ENCODE measurements at places on chromosomes 5 and 9. TPM values are rescaled to one million over a fixed set of nuclear protein-coding genes. Genes with fewer than 3 reads are reported as not detected.

- H3K27ac ChIP-seq: no peak overlapping the region
- H3K4me3 ChIP-seq: no peak overlapping the region
- H3K36me3 ChIP-seq: no peaks in the 10 kb centered on the region
- H3K27me3 ChIP-seq: no peaks in the 10 kb centered on the region
- no peaks in the 10 kb centered on the region for H3K4me1 ChIP-seq
- DNase-seq: no peak
These were observed 8.8 kb upstream of the N4BP3 start for GRCh38 chr5:178104492-178104891.

GRCh38 chr5:82327941-82328340 lies 49.8 kb upstream of the RPS23 start:
- no peaks in the 10 kb centered on the region for H3K4me1 ChIP-seq
- H3K36me3 ChIP-seq: no peaks in the 10 kb centered on the region
- H3K4me3 ChIP-seq: no peak overlapping the region

DNA sequence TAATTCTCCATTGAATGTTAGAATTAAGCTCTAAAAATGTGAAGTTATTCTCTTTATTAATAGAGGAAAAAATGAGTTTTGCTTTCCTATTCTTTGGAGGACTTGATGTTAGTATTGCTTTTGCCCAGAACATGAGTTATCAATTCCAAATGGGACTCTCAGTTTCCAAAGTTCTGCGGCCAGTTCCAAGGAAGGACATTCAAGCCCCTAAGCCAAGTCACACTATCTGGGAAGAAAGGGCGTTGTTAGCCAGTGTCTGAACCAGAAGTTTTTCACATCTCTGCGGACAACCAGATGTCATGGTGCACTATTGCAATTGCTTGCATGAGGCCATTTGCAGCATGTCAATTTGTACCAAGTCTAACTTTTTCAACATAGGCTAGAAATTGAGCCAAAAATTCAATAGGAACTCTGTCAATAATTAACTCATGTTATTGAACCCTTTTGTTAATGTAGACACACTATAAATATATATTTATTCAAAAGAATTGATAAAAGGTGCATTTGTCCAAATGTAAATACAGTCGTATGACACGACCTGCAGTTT lies 183.3 kb upstream of the PIK3R1 start:
- H3K4me1 ChIP-seq: peaks cover 19% of the 10 kb centered on the region
- no peak for DNase-seq
- H3K4me3 ChIP-seq: no peak overlapping the region
- H3K27me3 ChIP-seq: no peaks in the 10 kb centered on the region
- no peak overlapping the region for H3K27ac ChIP-seq

GRCh38 chr5:9170026-9170425 lies 375.8 kb downstream of the SEMA5A start:
- no peaks in the 10 kb centered on the region for H3K4me1 ChIP-seq
- no peaks in the 10 kb centered on the region for H3K27me3 ChIP-seq
- DNase-seq: no peak
- no peaks in the 10 kb centered on the region for H3K36me3 ChIP-seq
- H3K27ac ChIP-seq: no peak overlapping the region
- no peak overlapping the region for H3K4me3 ChIP-seq

- H3K36me3 ChIP-seq: no peaks in the 10 kb centered on the region
- H3K4me1 ChIP-seq: peaks cover 43% of the 10 kb centered on the region
- peak overlapping the region; percentile 93 for H3K27ac ChIP-seq
- peak; percentile 72 for DNase-seq
These were observed 101.6 kb upstream of the SSBP2 start for GRCh38 chr5:81852291-81853029.

GRCh38 chr5:158303883-158304282 lies 444.9 kb upstream of the CLINT1 start:
- no peaks in the 10 kb centered on the region for H3K27me3 ChIP-seq
- no peak for DNase-seq
- H3K36me3 ChIP-seq: no peaks in the 10 kb centered on the region
- no peak overlapping the region for H3K27ac ChIP-seq

DNA sequence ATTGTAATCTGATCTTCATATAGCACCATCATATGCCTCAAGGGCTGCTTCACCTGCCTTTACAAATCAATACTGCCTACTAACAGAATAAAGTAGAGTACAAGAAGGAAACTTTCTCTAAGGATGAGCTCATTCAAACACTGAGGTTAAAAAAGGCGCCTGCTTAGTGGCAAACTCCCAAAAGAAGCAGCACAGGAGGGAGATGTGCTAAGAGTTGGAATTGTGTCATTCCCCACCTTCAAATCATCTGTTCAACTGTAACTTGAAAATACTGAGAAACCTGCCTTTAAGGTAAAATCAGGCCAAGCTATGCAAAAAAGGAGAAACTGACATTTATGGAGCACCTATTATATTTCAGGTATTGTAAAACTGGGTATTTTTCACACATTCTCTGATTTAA lies 560.6 kb downstream of the PTPRD start:
- DNase-seq: no peak
- no peak overlapping the region for H3K27ac ChIP-seq
- H3K27me3 ChIP-seq: no peaks in the 10 kb centered on the region
- H3K4me3 ChIP-seq: no peak overlapping the region
- no peaks in the 10 kb centered on the region for H3K4me1 ChIP-seq

DNA sequence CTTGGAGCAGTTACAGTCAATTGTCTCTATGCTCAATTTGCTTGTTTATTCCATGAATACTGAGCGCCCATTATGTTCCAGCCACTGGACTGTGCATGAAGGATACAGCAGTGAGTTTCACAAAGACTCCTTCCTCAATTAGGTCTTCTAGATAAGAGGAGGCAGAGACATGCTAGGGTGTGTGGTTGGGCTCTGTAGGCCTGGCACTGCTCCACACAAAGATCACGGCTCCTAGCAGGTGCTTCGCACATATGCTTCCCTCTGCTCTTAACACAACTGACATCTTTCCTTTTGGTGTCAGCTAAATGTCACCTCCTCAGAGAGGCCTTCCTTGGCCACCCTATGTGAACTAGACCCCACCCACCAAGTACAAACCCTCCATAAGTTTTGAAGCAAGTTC lies 10.9 kb downstream of the IL12B start:
- H3K4me1 ChIP-seq: no peaks in the 10 kb centered on the region
- H3K27ac ChIP-seq: no peak overlapping the region
- H3K4me3 ChIP-seq: no peak overlapping the region
- H3K27me3 ChIP-seq: no peaks in the 10 kb centered on the region
- no peaks in the 10 kb centered on the region for H3K36me3 ChIP-seq
- DNase-seq: no peak

- peaks cover 2% of the 10 kb centered on the region for H3K4me1 ChIP-seq
- peak; percentile 59 for DNase-seq
- H3K36me3 ChIP-seq: peaks cover 35% of the 10 kb centered on the region
These were observed 5.5 kb upstream of the SURF6 start for GRCh38 chr9:133341369-133342068.

DNA sequence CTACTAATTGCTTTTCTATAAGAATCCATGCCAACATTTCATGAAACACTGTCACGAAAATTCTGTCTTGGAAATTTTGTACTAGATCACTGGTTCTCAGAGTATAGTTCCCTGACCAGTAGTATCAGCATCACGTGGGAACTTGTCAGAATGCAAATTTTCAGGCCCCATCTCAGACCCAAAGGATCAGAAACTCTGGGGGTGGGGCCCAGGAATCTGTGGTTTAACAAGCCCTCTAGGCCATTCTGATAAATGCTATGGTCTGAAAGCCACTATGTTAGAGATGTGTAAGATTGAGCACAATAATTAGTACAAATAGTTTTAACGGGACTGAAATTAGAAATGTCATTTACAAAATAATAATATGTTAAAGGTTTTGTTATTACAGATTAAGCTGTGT lies 615.7 kb upstream of the ARRDC3 start:
- H3K27ac ChIP-seq: no peak overlapping the region
- no peaks in the 10 kb centered on the region for H3K36me3 ChIP-seq
- H3K4me3 ChIP-seq: no peak overlapping the region
- H3K27me3 ChIP-seq: no peaks in the 10 kb centered on the region

DNA sequence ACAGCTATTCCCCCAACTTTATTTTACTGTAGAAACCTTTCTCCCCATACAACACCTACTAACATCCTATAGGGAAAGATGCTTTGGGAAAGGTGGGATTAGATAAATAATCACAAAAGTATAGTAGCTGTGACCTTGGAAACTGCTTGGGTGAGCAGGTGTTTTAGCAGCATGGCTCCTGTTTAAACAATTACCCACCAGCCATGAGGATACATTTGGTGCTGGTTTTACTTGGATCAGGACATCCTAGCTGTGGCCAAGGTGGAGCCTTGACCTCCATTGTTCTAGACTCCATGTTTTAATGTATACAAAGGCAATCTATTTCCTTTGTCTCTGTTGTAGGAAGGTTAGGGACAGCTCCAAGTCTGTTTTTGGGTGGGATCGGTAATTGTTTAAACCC lies 56.8 kb upstream of the ALDH1B1 start:
- H3K27ac ChIP-seq: no peak overlapping the region
- H3K4me3 ChIP-seq: no peak overlapping the region
- no peak for DNase-seq
- no peaks in the 10 kb centered on the region for H3K36me3 ChIP-seq
- peaks cover 44% of the 10 kb centered on the region for H3K4me1 ChIP-seq
- H3K27me3 ChIP-seq: no peaks in the 10 kb centered on the region

DNA sequence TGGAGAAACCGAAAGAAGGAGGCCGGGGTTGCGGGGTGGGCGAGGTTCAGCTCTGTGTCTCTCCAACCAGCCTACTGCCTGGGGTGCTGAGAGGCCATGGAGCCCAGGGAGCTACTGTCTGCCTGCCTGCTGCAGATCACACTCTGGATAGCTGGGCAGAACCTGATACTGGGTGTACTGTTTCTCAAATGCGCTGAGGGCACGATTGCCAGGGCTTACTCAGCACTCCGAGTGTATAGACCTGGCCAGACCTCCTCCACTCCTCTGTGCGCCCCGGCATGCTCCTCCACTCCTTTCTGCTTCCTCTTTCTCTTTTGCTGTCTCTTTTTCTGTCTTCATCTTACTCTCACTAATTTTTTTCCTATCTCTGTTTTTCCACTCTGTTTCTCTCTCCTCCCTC lies 215.1 kb downstream of the PAPPA start:
- H3K4me1 ChIP-seq: no peaks in the 10 kb centered on the region
- H3K27ac ChIP-seq: no peak overlapping the region
- H3K36me3 ChIP-seq: no peaks in the 10 kb centered on the region

DNA sequence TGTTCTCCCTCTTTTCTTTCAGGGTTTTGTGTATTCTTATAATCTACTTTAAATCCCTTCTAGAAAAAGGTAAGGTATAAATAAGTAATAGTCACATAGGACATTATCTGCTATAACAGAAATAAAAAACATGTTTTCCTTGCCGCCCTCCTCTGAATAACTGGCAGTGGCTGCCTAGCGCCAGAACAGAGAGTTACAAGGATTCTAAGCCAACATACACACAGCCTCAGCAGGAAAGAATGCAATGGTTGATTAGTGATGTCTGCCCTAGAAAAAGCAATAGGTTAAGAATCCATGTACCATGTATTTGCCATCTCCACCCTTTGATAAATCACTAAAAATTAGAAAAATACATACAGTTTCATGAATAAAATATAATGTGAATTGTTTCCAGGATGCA lies 4.9 kb downstream of the MED27 start:
- H3K4me3 ChIP-seq: no peak overlapping the region
- no peaks in the 10 kb centered on the region for H3K36me3 ChIP-seq
- no peak for DNase-seq
- no peak overlapping the region for H3K27ac ChIP-seq
- H3K4me1 ChIP-seq: peaks cover 8% of the 10 kb centered on the region

DNA sequence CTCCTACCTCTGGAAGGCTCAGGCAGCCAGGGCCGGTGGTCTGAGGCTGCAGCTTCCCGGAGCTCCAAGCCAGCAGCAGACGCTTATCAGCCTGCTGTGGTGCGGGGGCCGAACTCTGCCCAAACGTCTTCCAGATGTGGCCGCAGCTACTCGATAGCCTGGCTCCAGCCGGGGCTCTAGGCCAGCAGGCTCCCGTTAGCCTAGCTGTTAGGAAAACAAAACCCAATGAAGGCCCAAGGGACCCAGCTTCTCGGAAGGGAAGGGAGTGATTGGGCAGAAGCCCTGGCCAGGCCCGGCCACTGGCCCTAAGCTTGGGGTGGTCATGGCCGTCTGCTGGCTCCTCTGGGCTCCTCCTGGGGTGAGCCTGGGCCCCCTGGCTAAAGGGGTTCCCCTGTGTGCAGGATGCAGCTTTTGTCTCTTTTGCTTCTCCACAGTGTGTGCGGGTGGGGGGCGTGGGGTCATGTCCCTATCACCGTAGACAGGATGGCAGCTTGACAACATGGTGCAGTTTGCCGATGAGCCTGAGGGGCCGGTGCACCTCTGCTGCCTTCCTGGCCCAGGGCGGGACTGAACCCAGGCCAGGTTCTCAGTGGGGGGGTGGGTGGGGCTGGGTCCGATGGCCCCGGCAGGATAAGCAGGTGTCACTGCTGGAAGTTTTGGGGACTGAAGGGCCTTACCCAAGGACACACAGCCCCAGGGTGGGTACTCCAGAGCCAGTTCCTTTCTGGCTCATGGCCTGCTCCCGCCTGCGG lies 18.7 kb downstream of the MYMK start:
- no peak overlapping the region for H3K27ac ChIP-seq
- H3K4me3 ChIP-seq: no peak overlapping the region
- no peaks in the 10 kb centered on the region for H3K27me3 ChIP-seq
- peak; percentile 40 for DNase-seq

DNA sequence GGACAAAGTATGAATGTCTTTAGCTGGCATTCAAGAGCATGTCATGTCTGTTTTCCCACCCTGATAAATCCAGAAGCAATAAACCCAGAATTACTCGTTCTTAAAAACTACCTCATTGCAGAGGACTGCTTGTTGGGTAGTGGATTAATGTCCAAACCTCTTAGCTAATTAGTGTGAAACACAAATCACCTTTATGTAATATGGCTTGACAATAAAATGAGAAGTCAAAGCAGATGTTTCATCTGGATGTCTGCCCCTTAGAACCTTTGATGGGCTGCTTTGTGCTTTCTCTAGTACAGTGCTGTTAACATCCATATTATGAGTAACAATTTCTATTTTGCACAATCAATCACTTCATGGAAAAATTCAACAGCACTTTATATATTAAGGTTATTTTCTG lies 149.1 kb upstream of the TUT7 start:
- no peak overlapping the region for H3K27ac ChIP-seq
- DNase-seq: no peak
- H3K27me3 ChIP-seq: no peaks in the 10 kb centered on the region
- no peaks in the 10 kb centered on the region for H3K36me3 ChIP-seq

GRCh38 chr5:135085133-135085935 lies 51.3 kb upstream of the PITX1 start:
- H3K27ac ChIP-seq: no peak overlapping the region
- no peak for DNase-seq
- no peaks in the 10 kb centered on the region for H3K27me3 ChIP-seq
- H3K36me3 ChIP-seq: no peaks in the 10 kb centered on the region

Gene TYRP1
- not detected for polyA plus RNA-seq

Gene ZMYND19
- 18.6 TPM for polyA plus RNA-seq

Gene PCDHA11
- polyA plus RNA-seq: 0.35 TPM

Gene ADGRV1
- 6.9 TPM for polyA plus RNA-seq

Gene LCN1
- polyA plus RNA-seq: not detected

Gene FXN
- polyA plus RNA-seq: 7.4 TPM

Gene TRAF1
- 5.2 TPM for polyA plus RNA-seq

Gene UNC5A
- polyA plus RNA-seq: 2.3 TPM

Gene SAPCD2
- polyA plus RNA-seq: 0.38 TPM

Gene CXXC5
- polyA plus RNA-seq: 33.0 TPM
